ENCODE measurements at places on chromosomes 5 and 9.

- no peak for DNase-seq
These were observed 88.5 kb downstream of the HSPA4 start for GRCh38 chr5:133140311-133140710.

DNA sequence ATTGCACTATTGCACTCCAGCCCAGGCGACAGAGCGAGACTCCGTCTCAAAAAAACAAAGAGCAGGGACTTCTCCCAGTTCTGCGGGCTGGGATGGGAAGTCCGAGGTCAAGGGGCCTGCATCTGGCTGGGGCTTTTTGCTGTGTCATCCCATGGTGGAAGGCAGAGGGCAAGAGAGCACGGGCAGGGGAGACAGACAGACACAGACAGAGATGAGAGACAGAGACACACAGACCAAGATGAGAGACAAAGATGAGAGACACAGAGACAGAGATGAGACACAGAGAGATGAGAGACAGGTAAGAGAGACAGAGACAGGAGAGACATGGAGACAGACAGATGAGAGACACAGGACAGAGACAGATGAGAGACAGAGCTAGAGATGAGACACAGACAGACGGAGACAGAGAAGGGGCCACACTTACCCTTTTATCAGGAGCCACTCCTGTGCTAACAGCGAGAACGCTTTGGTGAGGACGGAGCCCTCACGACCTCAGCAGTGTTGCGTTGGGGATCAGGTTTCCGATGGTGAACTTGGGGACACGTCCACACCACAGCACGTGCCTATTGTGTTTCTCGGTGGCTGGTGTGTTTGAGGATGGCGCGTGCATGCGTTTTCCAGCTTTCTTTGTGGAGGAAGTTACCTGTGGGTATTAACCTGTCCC, 8.9 kb upstream of the TOR4A start:
- no peak for DNase-seq

DNA sequence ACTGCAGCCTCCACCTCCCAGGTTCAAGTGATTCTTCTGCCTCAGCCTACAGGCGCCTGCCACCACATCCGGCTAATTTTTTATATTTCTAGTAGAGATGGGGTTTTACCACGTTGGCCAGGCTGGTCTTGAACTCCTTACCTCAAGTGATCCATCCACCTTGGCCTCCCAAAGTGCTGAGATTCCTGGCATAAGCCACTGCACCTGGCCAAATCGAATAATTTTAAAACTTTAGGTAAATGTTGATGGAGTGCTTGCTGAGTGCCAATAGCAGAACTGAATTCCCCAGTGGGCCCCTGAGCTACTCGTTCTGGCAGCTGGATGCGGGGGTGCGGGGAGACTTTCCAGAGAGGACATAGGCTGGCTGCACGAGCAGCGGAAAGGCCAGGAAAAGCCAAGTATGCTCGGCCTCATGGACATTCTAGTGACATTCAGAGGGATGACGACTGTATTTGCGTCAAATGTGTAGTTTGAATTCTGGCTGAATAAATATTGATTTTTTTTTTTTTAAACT, 16.8 kb downstream of the TRAF2 start:
- no peak for DNase-seq

- no peak for DNase-seq
These were observed 120.0 kb downstream of the DAB2IP start for GRCh38 chr9:121771418-121771817.

- DNase-seq: peak; percentile 14
These were observed 34.8 kb downstream of the LSM11 start for GRCh38 chr5:157778121-157778805.

- no peak for DNase-seq
These were observed 12.5 kb upstream of the FAM120AOS start for GRCh38 chr9:93465855-93466254.

- no peak for DNase-seq
These were observed 11.6 kb upstream of the PRR16 start for GRCh38 chr5:120452471-120452870.

DNA sequence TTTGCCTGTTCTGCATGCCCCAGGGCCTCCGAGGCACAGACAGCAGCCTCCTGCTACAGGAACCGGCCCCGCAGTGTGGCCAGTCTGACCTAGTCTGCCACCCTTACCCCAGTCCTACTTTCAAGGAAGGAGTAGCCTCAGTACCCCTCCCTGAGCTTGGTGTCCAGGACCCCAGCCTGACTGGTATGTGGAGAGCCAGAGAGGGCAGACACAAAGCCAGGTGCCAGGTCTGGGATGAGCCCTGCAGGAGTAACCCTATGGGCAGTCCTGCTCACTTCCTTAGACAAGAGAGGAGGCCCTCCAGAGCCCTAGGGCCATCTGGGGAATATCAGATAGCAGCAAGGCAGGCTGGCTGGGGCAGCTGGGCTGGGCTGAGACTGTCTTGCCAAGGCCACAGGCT, 67.8 kb downstream of the NRG2 start:
- no peak for DNase-seq

- no peak for DNase-seq
These were observed 62.4 kb downstream of the RAI14 start for GRCh38 chr5:34718516-34718915.

- DNase-seq: peak; percentile 28
These were observed 110.0 kb upstream of the SPOCK1 start for GRCh38 chr5:137609127-137609526.

DNA sequence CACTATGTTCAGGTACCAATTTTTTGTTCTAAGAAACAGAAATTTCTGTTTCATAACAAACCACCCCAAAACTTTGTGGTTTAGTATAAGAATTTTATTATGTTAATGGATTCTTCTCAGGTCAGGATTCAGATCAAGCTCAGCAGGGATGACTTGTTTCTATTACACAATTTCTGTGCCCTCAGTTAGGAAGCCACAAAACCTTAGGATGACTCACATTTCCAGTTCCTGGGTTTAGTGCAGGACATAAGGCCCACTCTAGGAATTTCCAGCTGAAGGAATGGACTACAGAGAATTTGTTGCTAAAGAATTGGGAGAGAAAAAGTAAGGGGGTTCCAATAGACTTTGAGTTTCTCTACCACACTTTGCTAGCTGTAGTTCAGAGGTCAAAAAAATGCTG, 629.3 kb downstream of the ANXA1 start:
- DNase-seq: peak; percentile 1

- no peak for DNase-seq
These were observed 3.7 kb downstream of the TMEM245 start for GRCh38 chr9:109115931-109116526.

DNA sequence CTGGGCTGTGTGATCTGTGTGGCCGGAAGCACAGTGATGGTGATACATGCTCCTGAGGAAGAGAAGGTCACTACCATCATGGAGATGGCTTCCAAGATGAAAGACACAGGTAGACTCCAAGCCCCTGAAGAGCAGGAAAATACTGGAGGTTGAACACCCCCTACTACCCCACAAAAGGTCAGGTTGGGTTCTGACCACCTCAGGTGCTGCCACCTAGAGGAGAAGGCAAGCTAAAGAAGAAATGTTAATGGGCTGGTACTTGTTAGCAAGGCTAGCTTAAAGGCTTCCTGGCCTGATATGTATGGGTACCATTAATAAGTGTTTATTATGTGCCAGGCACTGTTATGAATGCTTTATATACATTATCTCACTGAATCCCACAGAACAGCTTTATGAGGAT, 11.7 kb downstream of the NIPAL4 start:
- peak; percentile 35 for DNase-seq

GRCh38 chr5:170573660-170574059, 69.8 kb downstream of the KCNIP1 start:
- no peak for DNase-seq

DNA sequence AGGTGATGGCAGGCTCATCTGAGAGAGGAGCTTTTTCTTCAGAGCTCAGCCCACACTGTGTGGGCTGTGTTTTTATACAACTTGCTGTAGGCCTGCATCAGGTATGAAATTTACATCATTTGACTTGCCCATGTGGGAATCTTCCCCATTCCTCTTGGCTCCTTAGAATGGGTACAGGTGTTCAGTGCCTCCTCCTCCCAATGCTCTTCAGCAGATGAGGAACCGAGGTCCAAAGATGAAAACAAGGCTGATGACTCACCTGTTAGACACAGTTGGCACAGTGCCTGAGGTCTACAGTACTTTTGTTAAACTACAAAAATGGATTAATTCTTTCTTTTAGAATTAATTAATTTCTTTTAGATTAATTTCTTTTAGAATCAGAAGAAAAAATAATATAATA, 20.8 kb downstream of the PAPPA start:
- no peak for DNase-seq
